ENCODE measurements at places on chromosomes 13 and 19.
A peak's percentile ranks its signal among the peaks of the same experiment; 100 is the strongest.

DNA sequence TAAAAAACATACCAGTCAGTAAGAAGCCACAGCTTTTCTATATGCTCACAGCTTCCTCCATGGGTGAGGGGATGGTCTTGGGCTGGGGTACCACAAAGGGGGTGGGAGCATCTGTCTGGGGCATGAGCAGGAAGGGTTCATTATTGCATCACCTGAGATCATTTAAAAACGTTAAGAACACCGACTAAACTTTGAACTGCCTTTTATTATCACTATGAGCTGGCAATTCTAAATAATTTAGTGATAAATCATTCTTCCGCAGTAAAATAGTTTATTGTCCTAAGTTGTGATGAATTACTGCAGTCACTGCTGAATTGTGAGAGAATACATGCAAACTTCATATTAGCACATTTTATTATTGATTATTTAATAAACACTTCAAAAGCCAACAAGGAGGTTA is 71.6 kb downstream of the KL start:
- DNase-seq: no peak

- no peak for DNase-seq
These were observed 6.5 kb upstream of the OPA3 start for GRCh38 chr19:45591004-45591637.

DNA sequence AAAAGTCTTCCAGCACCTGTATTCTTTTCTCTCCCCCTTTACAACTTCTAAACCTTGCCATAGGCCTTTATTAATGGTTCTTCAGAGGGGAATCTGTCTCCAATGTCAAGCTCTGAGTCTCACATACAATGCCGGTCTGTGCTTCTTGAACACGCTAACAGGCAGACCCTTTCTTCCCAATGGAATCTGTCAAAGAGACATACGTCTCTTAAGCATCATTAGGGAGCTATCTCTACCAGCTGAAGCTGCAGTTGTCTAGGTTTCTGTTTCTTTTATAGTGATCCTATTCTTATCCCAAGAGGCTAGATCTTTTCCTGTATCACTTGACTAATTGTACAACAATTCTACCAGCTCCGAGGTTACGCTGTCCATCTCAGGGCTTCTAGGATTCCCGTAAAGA is 560.8 kb upstream of the NBEA start:
- no peak for DNase-seq

DNA sequence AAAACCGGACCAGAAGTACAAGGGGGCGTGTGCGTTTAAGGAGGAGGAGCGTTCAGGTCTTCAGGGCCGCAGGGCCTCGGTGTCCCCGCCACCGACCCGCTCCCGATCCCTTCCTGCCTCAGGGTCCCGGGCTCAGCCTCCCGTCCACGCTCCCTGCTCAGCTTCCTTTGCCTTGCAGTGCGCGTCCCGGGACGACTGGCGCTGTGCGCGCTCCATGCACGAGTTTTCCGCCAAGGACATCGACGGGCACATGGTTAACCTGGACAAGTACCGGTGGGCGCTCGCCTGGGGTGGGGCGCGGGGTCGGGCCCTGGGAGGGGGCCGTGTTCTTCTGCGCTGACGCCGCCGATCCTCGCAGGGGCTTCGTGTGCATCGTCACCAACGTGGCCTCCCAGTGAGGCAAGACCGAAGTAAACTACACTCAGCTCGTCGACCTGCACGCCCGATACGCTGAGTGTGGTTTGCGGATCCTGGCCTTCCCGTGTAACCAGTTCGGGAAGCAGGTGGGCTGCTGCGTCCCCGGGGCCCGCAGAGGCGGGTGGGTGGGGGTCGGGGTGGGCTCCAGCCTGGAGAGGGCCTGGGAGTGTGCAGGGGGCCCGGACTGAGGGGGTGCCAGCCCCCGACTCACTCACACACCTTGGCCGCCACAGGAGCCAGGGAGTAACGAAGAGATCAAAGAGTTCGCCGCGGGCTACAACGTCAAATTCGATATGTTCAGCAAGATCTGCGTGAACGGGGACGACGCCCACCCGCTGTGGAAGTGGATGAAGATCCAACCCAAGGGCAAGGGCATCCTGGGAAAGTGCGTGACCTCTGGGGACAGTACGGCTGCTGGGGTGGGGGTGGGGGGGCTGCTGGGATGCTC is 1.4 kb downstream of the GPX4 start:
- DNase-seq: no peak

DNA sequence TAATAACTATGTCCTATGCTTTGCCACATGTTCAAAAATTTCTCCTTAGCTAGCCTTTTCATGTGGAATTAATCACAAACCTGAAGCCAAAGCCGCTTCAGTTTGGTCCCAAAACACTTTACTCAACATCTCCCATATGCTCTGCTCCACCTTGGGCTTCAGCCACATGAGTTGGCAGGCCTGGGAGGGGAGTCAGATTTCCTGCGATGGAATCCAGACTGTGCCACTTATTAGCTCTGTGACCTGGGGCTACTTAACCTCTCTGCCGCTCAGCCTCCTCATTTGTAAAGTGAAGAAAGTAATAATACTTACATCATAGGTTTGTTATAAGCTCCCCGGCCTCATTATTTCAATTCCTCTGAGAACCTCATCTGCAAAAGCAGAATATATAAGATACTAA is 272.0 kb downstream of the LMO7 start:
- DNase-seq: no peak

DNA sequence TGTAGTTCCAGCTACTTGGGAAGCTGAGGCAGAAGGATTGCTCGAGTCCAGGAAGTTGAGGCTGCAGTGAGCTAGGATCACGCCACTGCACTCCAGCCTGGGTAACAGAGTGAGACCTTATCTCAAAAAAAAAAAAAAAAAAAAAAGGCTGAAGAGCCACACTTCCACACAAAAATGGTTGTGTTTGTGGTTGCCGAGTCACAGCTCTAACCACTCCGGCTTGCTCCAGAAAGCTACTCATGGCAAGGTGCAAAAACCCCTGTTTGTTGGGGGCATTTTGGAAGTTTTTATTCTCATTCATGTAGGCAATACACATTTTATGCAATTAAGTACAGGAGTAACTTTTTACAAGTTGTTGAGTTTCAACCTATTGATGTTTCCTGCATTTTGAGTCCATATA is 93.5 kb downstream of the INSR start:
- DNase-seq: no peak

DNA sequence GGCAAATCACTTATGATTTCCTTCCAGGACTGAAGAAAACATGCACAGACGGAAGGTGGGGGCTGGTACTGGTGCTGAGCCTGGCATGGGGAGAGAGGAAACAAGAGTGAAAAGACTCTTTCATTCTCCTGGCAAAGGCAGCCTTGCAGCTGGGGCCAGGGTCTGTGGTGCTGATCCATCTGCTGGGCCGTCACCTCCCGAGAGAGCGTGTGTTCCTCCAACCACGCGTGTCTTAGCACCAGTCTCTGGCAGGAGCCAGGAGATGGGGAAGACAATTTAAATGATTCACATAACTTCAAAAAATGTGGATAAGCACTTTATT is 23.9 kb upstream of the SPART start:
- DNase-seq: no peak

DNA sequence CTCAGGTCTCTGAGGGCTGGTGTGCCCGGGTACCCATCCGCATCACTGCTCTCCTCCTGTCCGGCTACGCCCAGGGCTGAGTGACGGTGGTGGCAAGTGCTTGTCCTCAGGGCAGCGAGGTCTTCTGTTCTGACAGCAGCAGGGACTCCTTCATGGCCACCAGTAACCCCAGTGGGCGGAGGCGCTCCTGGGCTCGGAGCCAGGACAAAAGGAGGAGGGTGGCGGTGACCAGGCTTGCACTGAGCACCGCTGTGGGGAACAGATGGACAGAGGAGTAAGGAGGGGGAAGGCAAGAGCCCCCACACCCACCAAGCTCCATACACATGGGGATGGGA is 5.8 kb downstream of the CD320 start:
- peak; percentile 66 for DNase-seq
